ENCODE measurements at places on chromosomes 16 and 17.

DNA sequence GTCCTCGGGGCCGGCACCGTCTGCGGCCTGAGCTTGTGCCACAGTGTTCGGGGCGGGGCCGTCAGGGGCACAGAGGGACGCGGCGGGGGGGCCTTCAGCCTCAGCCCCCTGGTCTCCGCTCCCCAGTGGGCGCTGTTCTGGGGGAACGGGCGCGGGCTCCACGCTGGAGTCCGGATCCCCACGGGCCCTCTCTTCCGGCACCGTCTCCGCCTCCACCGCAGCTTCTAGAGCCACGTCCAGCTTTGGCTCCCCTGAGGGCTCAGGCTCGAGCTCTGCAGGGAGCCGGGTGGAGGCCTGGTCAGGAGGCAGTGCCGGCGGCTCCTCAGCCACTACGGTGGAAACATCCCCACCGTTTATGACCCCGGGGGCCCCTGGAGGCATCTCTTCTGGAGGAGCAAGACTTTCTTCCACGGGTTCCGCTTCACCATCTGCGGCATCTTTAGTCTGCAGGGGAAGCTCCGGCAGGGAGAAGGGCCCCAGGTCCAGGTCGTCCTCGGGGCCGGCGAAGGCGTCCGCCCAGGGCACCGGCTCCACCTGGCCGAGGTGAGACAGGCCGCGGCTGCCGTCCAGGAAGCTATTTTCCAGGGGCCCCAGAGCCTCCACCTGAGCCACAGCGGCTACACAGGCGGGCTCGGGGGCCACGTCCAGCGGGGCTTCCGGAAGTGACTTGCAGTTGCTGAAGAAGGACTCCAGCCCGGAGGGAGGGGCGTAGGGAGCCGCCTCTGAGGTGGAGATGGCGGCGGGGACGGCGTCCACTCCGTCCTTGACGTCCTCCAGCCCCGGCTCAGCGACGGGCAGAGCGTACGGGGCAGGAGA, 62.4 kb downstream of the ZNF778 start:
- no peak for DNase-seq

DNA sequence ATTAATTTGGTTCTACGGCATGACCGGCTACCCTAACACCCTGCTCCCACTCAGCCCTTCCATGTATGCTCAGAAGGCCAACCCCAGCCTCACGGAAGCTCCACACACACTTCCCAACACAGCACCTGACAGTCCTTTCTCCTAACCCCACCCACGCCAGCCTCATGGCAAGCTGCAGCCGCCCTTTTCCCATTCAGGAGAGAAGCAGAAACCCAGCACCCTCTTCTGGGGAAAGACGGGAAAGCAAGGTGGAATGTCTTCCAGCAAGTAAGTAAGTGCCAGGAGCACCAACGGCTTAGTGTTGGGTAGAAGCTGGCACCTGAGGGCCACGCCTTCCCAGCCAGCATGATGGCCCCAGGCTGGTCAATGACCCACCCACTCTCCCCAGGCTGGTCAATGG, 32.1 kb downstream of the ABR start:
- DNase-seq, result no peak

GRCh38 chr17:61750656-61751055, 112.7 kb downstream of the BRIP1 start:
- no peak for DNase-seq

- DNase-seq, result no peak
Measured at GRCh38 chr17:8707332-8708024, 37.2 kb downstream of the CCDC42 start.
